Endodermal cell (in vitro differentiated cells): ENCODE measurements at places on chromosomes 3 and 15.

DNA sequence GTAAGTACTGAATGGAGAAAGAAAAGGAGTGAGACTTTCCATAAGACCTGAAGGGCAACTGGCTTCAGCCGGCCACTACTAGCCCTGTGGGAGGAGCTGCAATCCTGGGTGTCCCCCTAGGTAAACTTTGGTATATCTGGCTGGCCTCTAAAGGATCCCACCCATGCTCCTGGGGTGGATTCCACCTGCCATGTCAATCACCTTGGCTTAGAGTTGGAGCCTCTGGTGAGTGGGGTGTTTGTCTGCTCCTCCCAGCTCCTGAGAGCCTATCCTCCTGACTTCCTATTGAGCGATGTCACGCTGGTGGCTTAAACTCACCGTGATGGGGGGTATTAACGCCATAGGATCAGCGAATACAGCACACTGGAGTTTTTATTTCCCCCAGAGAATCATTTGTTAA, 2.6 kb downstream of the SPTBN5 start:
- no peak for DNase-seq

DNA sequence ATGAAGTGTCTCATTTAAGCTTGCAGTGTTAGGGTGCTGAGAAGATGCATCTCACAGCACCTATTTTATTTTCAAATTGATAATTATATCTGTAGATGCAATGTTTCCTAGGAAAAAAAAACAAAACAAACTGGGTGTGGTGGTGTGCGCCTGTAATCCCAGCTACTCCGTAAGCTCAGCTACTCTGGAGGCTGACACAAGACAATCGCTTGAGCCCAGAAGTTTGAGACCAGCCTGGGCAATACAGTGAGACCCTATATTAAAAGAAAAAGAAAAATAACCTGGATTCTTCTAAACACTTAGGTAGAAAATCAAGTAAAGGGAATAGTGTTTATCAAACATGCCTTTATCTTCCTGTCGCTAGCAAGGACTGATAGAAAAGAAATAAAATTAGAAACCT, 1.9 kb downstream of the MINDY2 start:
- DNase-seq, result no peak

GRCh38 chr15:68337826-68338225, 60.3 kb downstream of the FEM1B start:
- no peak for DNase-seq

- peak; percentile 81 for DNase-seq
Observed at GRCh38 chr3:46484911-46485778, 12.6 kb upstream of the RTP3 start.

DNA sequence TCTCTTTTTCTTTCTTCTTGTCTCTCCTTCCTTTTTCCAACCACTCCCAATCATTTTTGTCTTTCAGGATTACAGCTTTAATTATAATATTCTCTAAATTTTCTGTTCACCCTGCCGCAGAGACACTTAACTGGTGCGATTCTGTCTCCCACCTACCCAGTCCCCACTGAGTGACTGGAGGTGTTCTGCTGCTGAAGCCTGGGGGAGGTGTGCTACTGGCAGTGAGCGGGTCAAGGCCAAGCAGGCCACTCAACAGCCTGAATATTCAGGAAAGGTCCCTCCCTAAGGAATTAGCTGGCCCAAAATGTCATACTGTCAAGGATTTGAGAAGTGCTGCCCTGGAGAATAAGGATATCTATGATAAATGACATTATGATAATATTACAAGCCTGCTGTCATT, 126.5 kb downstream of the GABRG3 start:
- no peak for DNase-seq

GRCh38 chr3:160184655-160185054, 40.6 kb upstream of the C3orf80 start:
- DNase-seq, result no peak

- DNase-seq, result peak; percentile 29
Observed at GRCh38 chr3:195818301-195818700, 6.6 kb upstream of the MUC4 start.

DNA sequence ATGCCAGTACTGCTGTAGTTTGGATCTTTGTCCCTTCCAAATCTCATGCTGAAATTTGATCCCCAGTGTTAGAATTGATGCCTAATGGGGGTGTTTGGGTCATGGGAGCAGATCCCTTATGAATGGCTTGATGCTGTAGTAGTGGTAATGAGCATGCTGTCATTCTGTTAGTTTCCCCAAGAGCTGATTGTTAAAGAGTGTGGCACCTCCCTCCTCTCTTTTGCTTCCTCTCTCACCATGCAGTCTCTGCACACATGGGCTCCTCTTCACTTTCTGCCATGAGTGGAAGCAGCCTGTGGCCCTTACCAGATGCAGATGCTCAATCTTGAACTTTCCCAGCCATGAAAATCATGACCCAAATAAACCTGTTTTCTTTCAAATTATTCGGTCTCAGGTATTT, 141.3 kb upstream of the DPPA4 start:
- DNase-seq, result no peak

- DNase-seq, result no peak
Observed at GRCh38 chr15:59924096-59924495, 80.0 kb upstream of the FOXB1 start.

DNA sequence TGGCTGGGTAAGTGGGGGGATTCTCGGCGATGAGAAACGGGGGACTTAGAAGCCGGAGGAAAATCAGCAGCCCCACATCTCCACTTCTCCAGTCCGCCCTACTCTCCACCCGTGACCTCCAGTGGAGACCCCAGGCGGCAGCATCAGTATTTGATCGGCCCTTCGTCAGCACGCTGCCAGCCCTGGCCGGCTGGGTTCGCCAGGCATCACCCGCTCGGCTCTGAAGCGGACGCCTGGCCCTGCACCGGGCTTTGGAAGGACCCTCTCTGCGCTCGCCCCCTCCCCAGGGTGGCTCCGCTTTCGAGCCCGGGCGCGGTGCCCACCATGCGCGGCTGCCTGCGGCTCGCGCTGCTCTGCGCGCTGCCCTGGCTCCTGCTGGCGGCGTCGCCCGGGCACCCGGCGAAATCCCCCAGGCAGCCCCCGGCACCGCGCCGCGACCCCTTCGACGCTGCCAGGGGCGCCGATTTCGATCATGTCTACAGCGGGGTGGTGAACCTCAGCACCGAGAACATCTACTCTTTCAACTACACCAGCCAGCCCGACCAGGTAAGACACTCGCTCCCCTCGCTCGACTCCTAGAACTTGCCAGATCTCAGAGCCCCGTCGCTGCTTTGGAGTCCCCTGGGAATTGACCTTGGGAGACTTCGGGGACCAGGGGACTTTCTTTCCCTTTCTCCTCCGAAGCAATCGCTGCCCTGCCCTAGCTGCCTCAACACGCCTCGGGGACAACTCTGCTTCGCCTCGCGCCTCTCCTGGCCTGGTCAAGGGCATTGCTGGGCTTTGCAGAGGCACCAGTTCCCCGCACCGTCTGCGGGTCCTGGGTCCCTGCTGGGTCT, 561 bp downstream of the SIDT1 start:
- DNase-seq, result peak; percentile 76

- no peak for DNase-seq
Observed at GRCh38 chr3:143535994-143536784, 312.1 kb downstream of the SLC9A9 start.

DNA sequence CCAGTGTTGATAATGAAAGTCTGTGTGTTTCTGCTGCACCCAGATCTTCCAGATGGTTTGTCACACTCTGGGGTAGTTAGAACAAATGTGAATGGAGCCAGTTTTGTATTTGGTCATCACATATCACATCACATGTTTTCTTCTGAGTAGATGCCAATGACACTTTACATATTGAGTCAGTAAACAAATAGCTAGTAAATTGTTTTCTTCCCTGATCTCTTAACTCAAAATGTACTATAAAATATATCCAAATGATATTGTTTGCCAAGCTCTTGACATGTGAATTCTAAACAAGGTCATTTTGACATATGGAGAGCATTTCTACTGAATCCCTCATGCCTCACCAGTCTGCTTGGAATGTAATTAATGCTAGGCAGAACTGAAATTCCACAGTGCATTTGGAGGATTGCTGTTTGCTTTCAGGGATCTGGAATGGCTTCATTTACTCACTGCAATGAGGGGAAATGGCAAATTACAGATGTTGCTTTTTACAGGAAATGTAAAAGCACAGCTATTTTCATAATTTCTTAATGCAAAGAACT, 45.0 kb downstream of the PDHB start:
- DNase-seq, result no peak

- no peak for DNase-seq
Observed at GRCh38 chr15:100940767-100941379, 21.7 kb downstream of the LRRK1 start.

GRCh38 chr3:53030619-53031449, 15.0 kb downstream of the SFMBT1 start:
- DNase-seq, result no peak

DNA sequence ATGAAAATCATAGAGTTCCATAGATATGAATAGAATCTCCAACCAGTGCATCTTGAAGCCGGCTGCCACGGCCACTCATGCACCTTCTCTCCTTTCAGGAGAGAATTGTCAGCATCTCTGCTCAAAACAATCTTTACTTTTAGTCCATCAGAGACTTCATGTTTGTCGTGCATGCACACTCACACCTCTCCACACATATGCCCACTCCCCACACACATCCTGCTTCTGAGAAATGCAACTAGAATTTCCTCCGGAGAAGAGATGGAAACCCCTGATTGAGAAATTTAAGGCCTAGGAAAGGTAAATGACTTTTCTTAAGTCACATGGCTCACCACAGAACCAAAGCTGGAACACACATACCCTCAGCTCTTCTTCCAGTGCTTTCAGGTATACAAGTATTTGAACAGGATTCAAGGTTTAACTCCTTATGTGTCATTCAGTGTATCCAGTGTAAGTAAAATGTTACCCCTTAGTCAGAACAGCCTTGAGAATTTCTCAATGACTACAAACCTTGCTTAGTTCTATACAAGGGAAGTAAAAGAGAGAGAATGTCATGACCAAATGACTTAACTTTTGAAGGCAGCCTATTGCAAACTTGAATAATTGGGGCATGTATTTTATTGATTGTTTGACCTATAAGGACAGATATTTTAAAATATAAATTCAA, 69.1 kb upstream of the TSEN2 start:
- no peak for DNase-seq

- no peak for DNase-seq
Observed at GRCh38 chr3:190525634-190526033, 11.7 kb downstream of the IL1RAP start.

DNA sequence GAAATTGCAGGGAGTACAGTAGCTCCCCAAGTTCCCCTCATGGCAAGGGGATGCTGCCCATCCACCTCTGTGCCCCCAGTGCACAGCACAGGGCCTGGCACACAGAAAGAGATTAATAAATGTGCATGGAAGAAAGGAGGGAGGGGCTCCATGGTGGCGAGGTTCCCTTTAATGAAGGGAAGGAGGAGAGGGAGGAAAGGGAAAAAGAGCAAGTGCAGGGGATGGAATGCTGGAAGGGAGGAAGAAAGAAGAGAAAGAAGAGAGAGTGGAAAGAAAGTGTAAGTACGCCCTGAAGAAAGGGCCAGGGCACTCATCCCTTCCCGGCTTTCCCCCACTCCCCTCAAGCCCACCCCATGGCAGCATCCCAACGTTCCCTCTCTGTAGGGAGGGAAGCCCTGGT, 1.5 kb upstream of the VIPR1 start:
- no peak for DNase-seq

DNA sequence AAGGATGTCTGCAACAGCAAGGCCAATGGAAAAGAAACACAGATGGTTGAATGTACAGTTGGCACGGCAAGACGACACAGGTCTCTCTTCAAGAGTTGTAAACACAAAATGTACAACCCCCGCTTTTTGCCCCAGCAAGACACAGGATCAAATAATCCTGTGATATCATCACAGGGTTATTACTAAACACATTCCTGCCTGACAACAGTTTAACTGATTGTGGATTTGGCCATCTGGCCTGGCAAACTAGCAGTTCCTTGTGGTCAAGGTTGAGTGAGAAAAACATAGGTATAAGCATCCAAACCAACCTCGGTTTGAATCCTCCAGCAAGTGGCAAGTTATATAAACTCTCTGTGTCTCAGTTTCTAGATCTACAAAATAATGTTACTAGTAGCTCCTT, 23.4 kb downstream of the PARP16 start:
- DNase-seq, result no peak

DNA sequence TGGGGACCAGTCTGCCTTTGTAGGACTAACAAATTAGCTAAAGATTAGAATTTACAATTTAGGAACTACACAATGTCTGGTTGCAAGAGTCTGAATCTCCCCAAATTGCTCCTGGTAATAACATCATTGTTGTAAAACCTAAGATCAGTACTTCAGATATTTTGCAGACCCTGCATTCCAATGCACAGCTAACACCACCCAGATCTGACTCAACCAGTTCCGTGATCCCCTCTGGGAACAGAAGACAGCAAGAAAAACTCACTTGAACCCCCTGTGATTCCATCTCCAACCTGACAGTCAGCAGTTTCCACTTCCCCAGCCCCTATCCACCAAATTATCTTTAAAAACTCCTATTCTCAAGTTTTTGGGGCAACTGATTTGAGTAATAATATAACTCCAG, 201.9 kb upstream of the ARPP21 start:
- no peak for DNase-seq

DNA sequence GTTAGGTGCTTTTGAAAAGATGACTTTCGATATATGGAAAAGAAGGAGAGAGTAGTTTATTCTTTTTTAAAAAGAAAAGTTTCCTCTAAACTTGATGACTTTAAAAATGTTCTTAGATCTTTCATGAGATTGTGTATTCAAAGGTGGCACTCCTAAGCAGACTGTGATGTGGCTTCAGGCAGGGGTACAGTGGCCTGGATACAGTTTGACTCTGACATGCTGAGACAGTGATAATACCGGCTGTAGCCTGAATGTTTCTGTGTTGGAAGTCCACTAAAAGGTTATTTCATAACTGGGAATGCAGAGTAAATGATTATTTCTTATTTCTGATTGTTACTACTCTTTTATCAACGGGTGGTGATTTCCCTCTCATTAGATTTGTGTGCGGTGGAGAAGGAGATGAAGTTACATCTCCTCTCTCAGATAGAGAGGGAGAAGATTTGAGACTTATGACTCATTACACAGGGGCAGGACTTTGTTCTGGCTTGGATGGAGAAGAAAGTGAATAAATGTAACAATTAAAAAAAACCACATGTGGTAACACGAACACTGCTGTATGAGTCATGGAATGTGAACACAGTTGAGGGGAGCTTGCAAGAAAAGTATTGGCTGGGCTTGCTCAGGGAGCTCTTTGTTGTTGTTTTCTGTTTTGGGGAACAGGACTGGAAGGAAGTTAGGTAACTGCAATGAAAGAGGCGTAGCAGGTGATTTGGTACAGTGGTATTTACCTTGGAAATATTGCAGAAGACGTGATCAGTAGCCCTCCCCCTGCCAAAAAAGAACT, 21.6 kb downstream of the SPTSSB start:
- DNase-seq, result no peak

DNA sequence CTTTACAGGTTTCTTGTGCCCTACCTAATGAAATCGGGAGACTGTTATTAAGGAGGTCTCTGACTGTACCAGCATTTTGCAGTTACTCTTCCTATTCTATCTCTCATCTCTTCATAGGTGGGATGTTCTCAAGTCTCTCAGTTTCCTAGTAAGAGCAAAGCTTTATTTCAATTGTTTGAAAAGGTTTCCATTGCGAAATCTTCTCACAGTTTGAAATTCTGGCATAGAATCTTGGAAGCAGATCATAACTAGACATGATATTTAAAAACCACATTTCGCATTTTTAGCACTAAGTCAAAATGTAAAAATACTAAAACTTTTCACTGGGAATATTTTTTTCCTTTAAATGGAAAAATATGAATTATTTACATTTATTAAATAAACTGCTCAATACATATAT, 1311.4 kb downstream of the ROBO2 start:
- no peak for DNase-seq

- peak; percentile 34 for DNase-seq
Observed at GRCh38 chr3:195188426-195188927, 82.5 kb downstream of the XXYLT1 start.
